ENCODE measurements at places on chromosomes 13 and 19.
A peak's percentile ranks its signal among the peaks of the same experiment; 100 is the strongest.

DNA sequence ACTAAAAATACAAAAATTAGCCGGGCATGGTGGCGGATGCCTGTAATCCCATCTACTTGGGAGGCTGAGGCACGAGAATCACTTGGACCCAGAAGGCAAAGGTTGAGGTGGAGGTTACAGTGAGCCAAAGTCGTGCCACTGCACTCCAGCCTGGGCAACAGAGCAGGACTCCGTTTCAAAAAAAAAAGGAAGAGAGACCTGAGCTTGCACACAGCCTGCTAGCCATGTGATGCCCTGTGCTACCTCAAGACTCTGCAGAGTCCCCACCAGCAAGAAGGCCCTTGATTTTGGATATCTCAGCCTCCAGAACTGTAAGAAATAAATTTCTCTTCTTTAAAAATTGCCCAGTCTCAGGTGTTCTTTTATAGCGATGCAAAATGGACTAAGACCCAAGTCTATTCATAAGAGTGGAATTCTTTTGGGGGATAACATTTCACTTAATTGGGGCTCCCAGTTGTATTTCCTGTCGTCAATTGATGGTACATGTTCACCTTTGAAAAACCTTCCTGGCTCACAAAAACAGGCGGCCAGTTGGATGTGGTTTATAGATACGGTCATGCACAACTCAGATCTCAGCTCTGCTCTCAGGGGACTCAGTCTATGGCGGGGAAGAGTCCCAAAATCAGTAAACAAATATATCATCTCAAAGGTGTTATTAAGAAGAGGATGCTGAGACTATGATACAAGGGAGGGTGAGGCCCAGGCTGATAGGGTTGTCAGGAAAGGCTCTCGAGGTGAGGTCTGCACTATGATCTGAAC is 2.4 kb upstream of the CHERP start:
- no peak for DNase-seq

- no peak for DNase-seq
Observed at GRCh38 chr19:10339380-10339960, at the start of gene ICAM3. ICAM3 (minus strand) TSS chr19:10339624; CDS start chr19:10339614, 10 bp downstream.

- no peak for DNase-seq
Observed at GRCh38 chr13:84543962-84544361, 661.7 kb upstream of the SLITRK1 start.

- DNase-seq: no peak
Observed at GRCh38 chr19:2289714-2290435, 7.9 kb upstream of the PEAK3 start.

GRCh38 chr19:35436477-35437405 is 11.3 kb upstream of the FFAR2 start:
- no peak for DNase-seq

DNA sequence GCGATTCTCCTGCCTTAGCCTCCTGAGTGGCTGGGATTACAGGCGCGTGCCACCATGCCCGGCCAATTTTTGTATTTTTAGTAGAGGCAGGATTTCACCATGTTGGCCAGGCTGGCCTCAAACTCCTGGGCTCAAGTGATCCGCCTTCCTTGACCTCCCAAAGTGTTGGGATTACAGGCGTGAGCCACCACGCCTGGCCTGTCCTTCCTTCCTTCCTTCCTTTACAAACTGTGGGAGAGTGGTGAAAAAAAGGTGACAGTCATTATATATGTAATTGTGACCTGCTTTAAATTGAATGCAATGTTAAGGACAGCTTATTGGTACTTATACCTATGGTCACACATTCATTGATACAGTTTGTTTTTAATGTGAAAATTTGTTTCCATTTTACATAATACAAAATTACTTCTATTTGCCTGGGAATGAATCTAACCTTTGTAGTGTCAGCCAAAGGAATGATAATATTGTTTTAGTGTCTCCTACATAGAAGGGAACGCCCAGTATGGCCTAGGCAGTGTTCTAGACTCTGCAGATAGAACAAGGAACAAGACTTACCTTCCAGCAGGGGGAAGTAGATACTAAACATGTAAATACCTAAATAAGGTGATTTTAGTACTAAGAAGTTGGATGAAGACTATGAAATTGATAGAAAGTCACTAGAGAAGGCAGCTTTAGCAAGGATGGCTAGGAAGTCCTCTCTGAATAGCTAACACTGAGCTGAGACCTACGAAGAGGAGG is 146.3 kb downstream of the GGACT start:
- DNase-seq: no peak

DNA sequence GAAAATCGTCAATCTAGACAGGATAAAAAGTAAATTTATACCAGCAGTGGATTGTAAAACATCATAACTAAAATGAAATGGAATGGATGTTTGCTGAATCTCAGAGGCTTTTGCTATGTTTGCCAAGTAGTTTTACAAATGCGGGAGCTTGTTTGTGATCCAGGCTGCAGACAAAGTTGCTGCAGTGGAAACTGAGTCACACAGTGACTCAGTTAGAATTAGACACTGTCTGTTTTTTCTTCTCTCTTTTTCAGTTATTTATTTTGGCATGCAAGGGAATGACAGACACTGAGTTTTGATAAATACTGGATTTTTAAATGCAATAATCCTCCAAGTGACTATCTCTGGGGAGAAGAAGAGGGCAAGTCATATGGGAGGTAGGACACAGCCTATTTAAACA is 4.6 kb upstream of the PNMA8A start:
- DNase-seq: no peak

GRCh38 chr19:48530066-48530720 is 18.6 kb upstream of the LMTK3 start:
- no peak for DNase-seq

DNA sequence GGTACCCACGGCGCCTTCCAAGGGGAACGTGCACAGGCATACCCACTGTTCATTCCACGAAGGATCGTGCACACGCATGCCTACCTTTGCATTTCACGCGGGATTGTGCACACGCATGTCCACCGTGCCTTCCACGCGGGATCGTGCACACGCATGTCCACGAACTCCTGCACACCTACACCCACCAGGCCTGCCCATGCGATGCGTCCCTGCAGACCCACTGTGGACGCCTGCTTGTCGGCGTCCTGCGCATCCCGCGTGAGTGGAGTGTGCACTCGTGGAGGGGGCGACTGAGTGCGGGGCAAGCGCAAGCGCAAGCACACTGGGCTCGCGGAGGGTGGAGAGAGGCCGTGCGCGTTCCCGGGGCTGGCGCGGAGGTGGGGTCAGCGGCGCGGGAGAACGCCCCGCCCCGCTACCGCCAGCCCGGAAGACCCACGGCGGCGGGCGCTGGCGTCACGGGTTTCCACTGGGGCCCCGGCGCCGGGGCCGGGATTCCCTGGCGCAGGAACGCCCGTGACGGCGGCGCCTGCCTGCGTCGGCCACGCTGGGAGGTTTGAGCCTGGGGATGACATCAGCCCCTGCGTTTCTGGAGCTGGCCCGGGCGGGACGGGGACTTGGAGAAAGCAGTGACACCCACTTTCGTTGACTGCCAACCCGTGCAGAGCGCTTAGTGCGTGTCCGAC is 18.7 kb downstream of the GADD45B start:
- DNase-seq: no peak

GRCh38 chr13:110699148-110700145 is 6.5 kb downstream of the CARS2 start:
- no peak for DNase-seq

DNA sequence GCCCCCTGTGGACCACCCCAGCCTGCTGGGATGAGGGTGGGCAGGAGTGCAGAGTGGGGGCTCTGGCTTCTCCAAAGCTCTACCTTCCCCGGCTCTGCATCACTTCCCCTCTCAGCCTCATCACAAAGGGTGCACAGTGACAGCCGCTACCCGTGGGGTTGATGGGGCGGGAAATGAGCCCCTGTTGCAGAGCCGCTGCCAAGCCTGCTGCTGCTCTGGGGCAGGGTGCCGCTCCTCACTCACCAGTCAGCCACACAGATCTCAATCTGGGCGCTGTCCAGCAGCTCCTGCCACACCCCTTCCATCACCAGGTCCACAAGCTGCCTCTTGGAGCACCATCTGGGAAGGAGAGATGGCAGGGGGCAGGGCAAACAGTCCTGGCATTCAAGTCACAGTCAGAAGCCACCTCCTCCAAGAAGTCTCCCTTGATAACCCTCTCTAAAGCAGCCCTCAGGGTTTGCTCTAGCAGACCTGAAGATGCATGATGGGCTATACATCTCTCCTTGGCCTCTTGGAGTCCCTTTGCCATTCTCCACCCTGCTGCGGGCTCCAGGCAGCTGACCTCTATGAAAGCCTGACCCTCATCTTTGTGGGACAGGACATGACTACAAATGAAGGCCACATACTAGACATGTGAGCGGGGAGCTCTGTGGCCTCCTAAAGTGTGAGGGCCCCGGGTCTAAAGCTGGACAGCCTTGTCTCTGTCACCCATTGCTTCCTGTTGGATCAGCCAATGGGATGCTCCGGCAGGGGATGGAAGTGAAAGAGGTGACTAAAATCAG is 15.7 kb downstream of the MRPS12 start:
- DNase-seq: no peak

DNA sequence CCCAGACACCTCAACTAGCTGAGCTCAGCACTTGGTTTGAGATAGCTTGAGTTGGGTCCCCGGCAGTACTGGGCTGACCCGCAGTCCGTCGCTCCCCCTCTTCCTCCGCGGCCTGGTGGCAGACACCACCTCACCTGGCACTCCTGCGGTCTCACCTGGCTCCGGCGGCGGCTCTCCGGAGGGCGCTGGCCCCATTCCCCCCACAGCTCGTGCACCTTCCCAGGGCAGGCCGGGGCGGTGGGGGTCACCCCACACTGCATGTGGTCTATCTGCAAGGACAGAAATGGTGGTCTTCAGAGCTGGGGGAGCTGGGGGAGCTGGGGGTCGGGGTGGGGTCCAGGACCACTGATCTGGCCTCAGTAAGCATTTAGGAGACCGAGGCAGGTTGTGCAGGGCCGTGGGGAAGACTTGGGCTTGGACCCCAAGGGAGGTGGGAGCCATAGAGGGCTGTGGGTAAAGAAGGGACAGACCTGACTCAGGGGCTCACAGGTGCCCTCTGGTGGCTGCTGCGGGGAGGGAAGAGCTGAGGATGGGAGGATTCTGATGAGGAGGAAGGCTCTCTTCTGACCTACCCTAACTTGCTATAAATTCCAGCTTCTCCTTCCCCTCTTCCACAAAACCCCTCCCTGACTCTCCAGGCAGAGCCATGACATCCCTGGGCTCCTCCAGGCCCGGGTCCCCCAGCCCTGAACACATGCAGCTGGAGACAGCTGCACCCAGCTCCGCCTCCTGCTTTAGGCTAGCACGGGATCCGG is 6.7 kb upstream of the PLIN4 start:
- DNase-seq: peak; percentile 53

GRCh38 chr19:58581227-58582141 is 8.3 kb upstream of the MZF1 start:
- no peak for DNase-seq

- no peak for DNase-seq
Observed at GRCh38 chr19:19345970-19346369, 25.3 kb downstream of the MAU2 start.

DNA sequence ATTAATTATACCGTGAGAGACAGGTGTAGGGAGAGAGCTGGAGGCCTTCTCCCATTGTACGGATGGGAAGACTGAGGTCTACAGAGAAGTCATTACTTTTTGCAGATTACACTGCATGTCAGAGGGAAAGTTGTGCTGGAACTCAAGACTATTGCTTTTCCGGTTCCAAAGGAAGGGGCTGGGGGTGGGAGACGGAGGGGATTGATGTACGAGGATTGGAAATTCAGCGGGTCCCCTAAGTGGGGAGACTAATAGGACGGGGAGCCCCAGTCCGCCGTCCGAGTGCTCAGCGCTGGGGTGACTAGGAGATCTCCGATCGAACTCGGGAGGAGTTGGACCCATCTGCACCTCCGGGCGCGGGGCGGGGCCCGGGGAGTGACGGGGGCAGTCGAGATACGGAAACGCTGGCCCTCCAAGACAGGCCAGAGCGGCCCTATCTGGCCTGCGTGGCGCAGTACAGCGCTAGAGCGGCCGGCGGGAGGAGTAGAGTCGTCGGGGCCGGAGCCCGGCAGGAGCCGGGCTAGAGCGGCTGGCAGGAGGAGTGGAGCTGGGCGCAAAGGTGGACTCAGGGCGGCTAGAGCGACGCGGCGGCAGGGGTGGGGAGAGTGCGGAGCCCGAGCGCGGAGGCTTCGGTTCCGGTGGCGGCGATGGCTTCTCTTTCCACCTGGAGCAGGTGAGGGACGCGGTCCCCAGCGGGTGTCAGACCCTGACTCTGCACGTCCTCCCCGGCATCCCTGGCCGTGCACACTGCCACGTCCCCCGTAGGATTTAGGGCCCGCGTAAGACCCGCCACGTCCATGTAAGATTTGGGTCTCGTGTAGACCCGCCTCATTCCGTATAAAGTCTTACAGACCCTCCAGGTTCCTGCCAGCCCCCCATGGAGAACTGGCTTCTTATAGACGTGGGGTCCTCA is 1.1 kb downstream of the ARHGEF1 start:
- DNase-seq: peak; percentile 85

GRCh38 chr13:41188584-41188983 is 5.8 kb downstream of the KBTBD7 start:
- no peak for DNase-seq

DNA sequence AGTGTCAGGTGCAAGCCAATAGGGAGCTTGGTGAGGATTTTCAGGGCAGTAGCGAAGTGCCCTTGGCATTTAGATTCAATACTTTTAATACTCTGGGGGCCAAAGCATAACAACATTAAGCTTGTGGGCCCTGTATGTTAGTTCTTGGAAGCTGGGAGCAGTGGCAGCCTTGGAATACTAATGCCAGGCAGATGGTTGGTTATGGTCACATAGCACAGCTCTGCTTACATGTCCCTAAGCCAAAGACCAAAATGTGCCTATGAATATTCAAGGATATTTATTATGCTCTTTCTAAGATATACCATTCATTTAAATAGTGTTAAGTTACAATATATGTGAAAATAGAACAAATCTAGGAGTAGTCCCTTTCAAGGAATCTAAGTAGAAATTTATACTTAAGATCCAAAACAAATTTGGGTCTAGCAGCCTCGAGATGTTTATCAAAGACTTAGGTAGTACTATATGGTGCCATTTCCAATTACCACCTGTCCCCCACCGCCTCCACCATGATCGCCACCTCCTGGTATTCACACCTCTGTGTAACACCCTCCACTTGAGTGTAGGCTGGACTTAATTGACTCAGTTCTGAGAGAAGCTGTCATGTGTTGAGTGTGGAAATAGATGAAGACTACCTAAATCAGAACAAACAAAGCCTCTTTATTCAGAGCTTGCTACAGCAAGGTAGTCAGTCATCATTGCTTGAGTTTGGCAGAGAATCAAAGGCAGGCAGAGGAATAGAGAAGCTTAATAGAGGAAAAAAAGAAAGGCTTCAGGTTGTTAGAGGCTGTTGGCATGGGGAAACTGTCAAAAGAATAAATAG is 261.0 kb downstream of the GPC5 start:
- DNase-seq: no peak

Data from NCI-H1694 (cell line).